Central memory CD4-positive, alpha-beta T cell (primary cell): ENCODE measurements at places on chromosomes 11 and 22.

DNA sequence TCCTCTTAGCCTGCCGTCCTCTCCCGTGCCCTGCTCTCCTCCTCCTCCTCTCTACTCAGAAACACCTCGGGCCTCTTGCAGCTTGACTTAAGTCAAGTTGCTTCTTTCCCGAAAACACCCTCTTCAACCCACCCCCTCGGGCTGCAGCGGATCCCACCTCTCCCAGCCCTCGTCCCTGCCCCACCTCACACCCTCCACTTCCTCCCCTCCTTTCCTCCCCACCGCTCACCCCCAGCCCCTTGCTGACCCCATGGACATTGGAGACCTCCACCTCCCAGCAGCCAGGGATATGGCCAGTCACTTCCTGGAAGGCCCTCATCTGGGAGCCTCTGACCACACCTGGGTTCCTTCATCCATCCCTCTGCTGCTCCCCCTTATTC lies 8.5 kb upstream of the CYTH4 start:
- DNase-seq, result no peak

- DNase-seq, result no peak
Measured at GRCh38 chr22:23034621-23035556, 35.4 kb upstream of the GNAZ start.

- no peak for DNase-seq
Measured at GRCh38 chr11:133842053-133842452, 3.3 kb downstream of the SPATA19 start.

DNA sequence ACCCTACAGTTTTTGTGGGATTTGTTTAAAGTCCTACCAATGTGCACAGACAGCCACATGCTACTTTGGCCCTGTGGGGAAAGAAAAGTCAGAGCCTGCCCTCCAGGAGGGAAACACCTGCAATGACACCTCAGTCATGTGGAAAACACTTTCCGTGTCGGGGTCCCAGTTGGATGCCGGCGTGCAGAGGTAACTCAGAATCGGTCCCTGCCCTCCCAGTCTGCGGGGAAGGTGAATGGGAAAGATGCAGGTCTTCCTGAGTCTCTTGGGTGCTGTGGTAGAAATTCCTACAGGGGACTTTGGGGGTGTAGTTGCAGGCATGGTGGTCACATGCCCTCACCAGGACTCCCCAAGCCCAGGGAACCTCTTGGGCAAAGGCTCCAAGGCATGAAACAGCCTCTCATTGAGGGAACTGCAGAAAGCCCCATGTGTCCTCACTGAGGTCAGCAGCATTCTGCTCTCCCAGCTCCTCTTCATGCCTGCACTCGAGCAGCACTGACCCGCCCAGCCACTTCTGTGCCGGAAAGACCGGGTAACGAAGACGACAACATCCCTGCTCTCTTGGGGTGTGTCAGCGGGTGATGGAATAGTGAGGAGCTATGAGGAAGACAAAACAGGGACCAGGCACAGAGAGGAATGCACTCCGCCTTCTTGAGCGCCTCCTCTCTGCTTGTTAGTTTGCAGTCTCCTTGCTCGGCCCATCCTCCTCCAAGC lies 4.7 kb downstream of the RIBC2 start:
- no peak for DNase-seq

DNA sequence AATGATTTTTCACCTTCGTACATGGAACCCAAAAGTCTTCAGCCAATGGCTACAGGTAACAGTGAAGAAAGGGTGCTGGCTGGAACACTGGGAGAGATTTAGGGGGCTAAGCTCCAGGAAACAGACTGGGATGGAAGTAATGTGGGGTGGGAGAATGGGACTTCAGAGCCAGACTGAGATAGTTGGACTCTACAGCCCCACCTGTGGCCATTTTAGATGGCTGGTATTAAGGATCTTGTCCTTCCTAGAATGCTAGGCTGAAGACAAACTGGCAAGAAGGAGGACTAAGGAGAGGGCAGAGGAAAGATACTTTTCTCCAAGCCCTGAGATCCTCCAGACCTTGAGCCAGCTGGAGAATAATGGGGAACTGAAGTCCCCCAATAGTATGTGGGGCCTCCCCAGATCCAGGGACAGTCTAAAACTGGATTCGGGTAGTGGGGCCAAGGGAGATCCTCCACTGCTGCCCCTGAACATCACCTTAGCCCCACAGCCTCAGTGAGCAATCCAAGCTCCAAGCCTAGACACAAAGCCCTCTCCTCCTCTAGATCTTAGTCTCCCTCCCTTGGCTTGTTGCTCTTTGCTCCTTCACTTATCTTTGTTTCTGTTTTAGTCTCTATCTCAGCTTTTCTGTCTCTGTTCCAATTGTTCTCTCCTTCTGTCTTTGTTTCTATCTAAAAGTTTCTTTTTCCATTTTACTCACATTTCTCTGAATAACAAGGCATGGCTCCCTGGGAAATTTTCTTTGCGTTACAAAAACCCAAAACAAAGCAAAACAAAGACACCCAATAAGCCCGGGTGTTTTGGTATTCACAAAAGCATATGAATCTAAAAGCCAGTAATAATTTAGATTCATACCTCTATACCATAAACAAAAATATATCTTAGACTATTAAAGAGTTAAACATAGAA lies 16.2 kb upstream of the RRAS2 start:
- no peak for DNase-seq

DNA sequence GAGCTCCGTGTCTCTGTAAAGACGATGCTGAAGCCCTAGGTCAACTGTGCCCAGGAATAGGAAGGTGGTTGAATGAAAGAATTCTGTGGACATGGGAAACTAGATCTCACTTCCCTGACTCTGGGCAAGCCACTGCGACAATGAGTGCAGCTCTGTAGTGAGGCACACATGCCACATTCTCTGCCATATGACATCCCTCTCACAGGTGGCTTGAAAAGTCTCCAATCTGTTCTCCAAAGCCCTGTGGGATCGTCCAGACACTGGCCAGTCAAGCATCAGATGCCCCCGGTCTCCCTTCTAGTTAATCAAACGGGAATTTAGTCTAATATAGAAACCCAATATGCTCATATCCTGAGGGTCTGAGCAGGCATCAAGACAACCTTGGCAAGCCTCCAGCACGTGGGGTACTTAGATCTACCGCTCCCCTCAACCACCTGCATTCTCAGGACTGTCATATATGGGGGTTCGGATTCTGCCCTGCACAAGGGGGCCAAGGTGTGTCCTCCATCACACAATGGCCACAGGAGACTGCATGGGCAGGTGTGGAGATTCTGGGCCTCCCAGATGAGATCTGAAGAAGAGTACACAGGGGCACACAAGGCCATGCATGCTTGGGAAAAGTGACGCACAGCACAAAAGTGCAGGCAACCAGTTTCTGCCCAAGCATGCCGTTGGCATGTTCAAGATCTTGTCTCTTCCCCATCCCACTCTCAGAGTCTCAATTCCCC lies 11.9 kb downstream of the DKK3 start:
- DNase-seq, result no peak

DNA sequence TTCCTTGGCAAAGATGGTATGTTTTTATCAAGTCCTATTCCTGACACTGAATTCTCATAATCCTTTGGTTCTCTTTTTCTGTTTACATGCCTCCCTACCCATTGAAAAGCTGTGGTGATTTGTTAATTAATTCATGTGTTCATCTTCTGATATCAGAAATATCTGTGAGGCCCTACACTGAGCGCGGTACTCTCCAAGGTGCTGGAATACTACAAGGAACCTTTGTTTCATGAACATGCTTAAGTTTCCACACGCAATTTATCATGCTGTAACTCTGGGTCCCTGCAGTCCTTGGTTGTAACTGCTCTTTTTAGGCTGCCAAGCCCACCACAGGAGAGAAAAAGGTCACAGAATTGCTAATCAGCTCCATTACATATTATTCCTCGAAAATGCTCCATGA lies 331.8 kb downstream of the FAT3 start:
- DNase-seq, result no peak

- no peak for DNase-seq
Measured at GRCh38 chr11:1051356-1052132, 15.0 kb upstream of the MUC6 start.

DNA sequence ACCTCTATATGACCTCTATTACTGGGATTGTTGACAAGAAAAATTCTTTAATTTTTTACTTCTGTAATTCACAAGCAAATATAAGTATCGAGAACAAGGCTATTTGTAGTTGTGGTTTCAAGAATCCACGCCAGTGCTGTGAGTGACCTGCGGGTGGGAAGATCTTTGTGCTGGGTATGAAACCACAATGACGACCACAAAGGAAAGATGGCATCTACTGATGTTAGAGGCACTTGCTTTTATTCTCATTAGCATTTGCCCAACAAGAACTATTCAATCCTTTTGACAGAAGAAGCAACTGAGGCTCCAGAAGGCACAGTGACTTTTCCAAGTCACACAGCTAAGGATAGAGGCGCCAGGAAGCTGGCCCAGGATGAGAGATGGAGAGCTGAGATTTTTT lies 1054.9 kb downstream of the TBC1D22A start:
- no peak for DNase-seq
